GM12892 (cell line): ENCODE measurements at places on chromosomes 1 and 21.

DNA sequence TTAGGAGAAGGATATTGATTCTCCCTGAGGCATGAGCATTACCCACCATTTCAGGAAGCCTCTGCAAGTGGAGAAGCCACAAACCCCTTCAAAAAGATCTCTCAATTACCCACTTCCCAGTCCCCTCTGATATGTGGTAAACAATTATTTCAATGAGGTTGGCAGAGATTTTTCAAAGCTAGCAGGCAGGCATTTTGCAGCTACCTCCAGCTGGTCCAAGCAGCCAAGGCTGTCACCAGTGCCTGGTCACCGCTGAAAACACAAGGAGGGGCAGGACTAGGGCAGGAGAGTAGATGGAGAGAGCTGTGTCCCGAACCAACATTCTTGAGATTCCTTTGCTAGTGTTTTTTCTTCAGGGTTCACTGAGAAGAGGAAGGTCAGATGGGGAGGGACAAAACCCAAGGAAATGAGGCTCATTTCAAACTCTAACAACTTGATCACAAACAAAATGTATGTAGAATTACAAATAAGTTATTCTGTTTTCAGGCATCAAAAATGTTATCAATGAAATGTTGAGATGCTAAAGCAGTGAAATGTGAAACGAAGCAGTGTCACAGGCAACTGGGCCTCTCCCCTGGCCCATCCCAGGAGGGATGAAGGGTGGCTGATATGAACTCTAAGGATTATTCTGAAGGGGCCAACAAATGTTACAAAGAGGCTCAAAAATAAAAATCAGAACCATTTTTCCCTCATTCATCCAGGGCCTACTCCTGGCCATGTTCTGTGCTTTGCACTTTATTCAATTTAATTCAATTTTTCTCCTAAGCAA is 22.3 kb downstream of the APP start:
- DNase-seq = no peak

DNA sequence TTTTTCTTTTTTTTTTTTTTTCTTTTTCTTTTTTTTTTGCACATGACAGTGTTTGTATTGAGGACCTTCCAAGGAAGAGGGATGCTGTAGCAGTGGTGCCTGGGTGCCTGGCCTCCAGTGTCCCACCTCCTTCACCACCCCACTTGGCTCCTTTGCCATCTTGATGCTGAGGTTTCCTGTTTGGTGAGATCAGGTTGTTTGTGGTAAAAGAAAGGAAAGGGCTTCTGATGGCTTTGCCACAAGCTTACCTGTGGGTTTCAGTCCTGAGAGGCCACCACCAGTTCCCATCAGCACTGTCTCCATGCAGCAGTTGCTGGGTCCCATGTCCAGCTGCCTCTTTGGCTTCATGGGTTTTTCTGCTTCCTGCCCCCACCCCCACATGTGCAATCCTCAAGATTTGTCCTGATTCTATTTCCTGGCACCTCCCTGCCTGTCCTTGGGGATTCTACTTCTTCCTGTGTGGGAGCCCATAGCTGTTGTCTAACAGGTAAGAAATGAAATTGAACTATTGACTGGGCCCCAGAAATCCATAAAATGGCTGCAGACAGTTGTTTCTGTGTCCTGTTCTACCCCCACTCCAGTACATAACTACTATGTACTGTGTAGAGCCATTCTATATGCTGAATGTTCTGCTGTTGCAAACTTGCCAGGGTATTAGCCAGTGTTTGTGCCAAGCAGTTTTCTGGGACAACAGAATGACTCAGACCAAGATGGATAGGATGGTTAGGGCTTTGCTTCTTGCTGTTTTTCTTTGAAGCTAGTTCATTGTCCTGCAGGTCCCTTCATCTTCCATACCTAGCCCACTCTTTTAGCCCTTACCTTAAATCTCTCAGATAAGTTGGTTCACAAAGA is 4.2 kb upstream of the CCDC28B start:
- DNase-seq = no peak

GRCh38 chr1:40751802-40752201 is 31.8 kb upstream of the KCNQ4 start:
- no peak for DNase-seq

DNA sequence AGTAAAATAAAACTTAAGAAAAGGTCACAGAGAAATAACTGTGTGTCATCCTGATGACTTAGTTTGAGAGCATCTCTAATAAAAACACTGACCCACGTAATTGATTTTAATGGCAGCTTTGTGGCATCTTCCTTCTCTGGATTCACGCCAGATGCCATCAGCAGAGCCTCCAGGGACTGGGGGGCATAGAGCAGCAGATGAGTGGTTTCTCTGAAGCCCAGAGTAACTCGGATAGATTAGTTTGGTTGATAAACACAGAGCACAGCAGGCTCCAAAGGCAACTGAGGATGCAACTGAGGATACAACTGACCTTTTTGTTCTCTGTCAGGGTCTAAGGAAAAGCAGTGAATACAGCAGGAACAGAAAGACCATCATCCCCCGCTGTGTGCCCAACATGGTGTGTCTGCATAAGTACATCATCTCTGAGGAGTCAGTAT is 180.8 kb downstream of the RPS6KC1 start:
- DNase-seq = no peak

GRCh38 chr1:233993651-233994050 is 89.2 kb downstream of the SLC35F3 start:
- no peak for DNase-seq

DNA sequence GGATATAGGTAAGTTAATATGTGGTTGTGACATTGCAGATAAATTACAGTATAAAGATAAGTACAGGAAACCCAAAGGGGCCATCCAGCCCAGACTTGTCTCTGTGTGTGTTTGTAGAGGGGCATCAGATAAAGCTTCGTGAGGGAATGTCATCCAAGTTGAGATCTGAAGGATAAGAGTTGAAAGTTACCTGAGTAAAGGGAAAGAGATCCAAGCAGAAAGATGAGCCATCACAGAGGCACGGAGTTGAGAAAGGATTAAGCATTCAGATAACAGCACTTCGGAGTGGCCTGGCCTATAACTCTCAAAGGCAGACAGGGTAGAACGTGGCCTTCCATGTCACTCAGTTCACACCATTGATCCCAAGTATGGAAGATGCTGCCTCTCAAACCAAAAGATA is 749.1 kb downstream of the ADGRL2 start:
- DNase-seq = no peak
